Activated naive CD8-positive, alpha-beta T cell treated with anti-CD3 and anti-CD28 coated beads, Interleukin-2, amount 10 ng/mL, durations not matched to agents 7 days and 5 days (primary cell): ENCODE measurements at places on chromosomes 4 and X. TPM values are rescaled to one million over a fixed set of nuclear protein-coding genes. Genes with fewer than 3 reads are reported as not detected.
A peak's percentile ranks its signal among the peaks of the same experiment; 100 is the strongest.

The COL25A1 gene
- total RNA-seq = 0.67 TPM

DNA sequence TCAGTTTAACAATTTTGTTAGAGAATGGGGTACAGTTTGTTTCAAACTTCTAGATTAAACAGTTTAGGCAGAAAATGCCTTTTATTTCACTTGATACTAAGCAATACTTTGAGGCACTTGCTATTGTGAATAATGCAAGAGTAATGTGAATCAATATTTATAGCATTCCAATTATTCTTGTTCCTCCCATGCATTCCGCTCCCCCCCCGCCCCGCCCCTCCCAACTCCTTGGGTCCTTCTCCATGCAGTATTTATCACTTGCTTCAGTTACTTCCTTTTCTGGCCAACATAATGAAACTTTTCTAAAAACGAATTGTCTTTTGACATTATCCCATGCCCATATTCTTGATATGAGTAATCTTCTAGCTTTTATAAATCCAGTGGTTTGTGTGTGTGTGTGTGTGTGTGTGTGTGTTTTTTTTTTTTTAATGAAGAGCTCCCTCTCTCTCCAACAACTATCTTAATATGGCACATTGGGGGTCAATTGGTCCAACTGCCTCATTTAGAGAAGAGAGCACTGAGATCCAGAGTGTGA lies 1.6 kb downstream of the BANK1 start:
- no peak overlapping the region for H3K27ac ChIP-seq
- peaks cover 55% of the 10 kb centered on the region for H3K27me3 ChIP-seq
- H3K36me3 ChIP-seq = no peaks in the 10 kb centered on the region
- DNase-seq = no peak
- peak overlapping the region; percentile 15 for H3K4me3 ChIP-seq

The UGT8 gene
- not detected for total RNA-seq

DNA sequence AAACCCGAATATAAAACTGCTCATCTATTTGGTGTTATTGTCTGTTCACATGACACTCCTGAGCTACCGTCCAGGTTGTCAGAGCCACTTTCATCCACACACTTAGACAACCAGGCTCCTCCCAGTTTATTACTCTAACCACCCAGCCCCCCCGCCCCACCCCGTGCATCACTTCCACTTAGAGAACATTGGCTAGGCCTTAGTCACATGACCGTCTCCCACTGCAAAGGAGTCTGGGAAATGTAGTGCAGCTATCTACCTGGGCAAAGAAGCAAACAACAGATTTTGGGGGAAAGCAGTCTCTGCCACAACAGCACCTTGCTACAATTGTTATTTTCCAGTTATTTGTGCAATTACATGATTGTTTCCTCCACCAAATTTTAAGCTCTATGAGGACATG lies 57.6 kb upstream of the RBPJ start:
- H3K36me3 ChIP-seq = peaks cover 2% of the 10 kb centered on the region
- H3K4me1 ChIP-seq = no peaks in the 10 kb centered on the region
- peaks cover 17% of the 10 kb centered on the region for H3K27me3 ChIP-seq
- H3K27ac ChIP-seq = no peak overlapping the region
- no peak for DNase-seq

DNA sequence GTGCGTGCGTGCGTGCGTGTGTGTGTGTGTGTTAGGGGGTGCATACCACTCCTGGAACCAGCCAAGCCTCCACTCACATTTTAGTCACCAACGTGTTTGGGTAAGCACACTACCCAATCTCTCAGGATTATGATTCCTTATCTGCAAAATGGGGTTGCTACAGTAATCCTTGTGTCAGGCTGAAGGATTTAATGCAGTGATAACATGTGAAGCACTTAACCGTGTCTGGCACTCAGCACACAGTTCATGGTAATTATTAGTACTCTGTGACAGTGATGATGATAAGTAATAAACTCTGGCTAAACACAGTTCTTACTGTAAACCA lies 57.3 kb downstream of the CLDN22 start:
- H3K36me3 ChIP-seq = no peaks in the 10 kb centered on the region
- no peak overlapping the region for H3K27ac ChIP-seq
- H3K4me1 ChIP-seq = peaks cover 7% of the 10 kb centered on the region
- H3K27me3 ChIP-seq = peaks cover under 1% of the 10 kb centered on the region

The SERPINA7 gene
- total RNA-seq = not detected

DNA sequence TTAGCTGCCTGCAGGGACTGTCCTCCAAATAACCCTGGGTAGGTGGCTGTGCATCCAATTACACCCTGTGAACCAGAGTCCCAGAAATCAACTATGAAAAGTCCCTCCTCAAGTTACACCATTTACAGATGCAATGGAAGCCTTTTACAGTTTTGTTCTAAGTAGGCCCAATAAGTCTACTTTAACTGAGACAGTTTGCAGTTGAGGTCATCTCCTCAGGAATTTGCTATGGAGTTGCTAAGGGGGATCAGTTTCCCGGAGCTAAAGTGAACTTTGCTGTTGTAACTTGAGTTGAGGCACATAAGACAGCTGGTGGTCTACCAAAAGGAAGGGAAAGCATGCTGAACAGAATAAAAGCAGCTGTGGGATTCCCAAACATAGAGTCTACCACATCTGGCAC lies 121.6 kb upstream of the STK26 start:
- no peaks in the 10 kb centered on the region for H3K4me1 ChIP-seq
- no peak overlapping the region for H3K27ac ChIP-seq
- H3K36me3 ChIP-seq = no peaks in the 10 kb centered on the region

- no peaks in the 10 kb centered on the region for H3K27me3 ChIP-seq
- H3K4me1 ChIP-seq = no peaks in the 10 kb centered on the region
- H3K36me3 ChIP-seq = no peaks in the 10 kb centered on the region
- no peak for DNase-seq
- no peak overlapping the region for H3K27ac ChIP-seq
Observed at GRCh38 chr4:69984030-69984443, 11.7 kb upstream of the STATH start.
